ENCODE measurements at places on chromosomes 1 and 21. TPM values are rescaled to one million over a fixed set of nuclear protein-coding genes. Genes with fewer than 3 reads are reported as not detected.

Gene MAP3K6
- total RNA-seq, result 6.8 TPM

Gene ADAMTSL4
- 0.14 TPM for total RNA-seq

Gene CHI3L1
- not detected for total RNA-seq

Gene C1orf115
- 1.8 TPM for total RNA-seq

Gene TMEM82
- not detected for total RNA-seq

Gene VAMP4
- 20.1 TPM for total RNA-seq

Gene HMGB4
- total RNA-seq, result not detected

Gene PLA2G4A
- not detected for total RNA-seq

Gene TACSTD2
- total RNA-seq, result not detected

Gene SZT2
- total RNA-seq, result 71.4 TPM

Gene TRIM45
- 0.71 TPM for total RNA-seq

Gene CFHR3
- not detected for total RNA-seq

Gene PER3
- 1.5 TPM for total RNA-seq

Gene S100A12
- not detected for total RNA-seq

Gene DPM3
- 60.3 TPM for total RNA-seq

Gene PTPN7
- 166 TPM for total RNA-seq

Gene TMEM234
- total RNA-seq, result 17.9 TPM

Gene NR1I3
- not detected for total RNA-seq

Gene KCNK2
- not detected for total RNA-seq

Gene CGN
- 0.12 TPM for total RNA-seq

Gene HMGCS2
- total RNA-seq, result not detected

Gene OR6N1
- total RNA-seq, result not detected

Gene PDE9A
- 7.4 TPM for total RNA-seq

Gene C1QB
- total RNA-seq, result not detected

Gene TRIM58
- total RNA-seq, result 0.30 TPM

Gene ELAVL4
- not detected for total RNA-seq

Gene MACO1
- 23.3 TPM for total RNA-seq

Gene MRPL9
- 105 TPM for total RNA-seq

Gene SLAMF7
- total RNA-seq, result 7.6 TPM

Gene UBL4B
- total RNA-seq, result not detected

Gene FABP3
- not detected for total RNA-seq

Gene LIPI
- total RNA-seq, result not detected
